ENCODE measurements at places on chromosomes 7 and 10. TPM values are rescaled to one million over a fixed set of nuclear protein-coding genes. Genes with fewer than 3 reads are reported as not detected.

DNA sequence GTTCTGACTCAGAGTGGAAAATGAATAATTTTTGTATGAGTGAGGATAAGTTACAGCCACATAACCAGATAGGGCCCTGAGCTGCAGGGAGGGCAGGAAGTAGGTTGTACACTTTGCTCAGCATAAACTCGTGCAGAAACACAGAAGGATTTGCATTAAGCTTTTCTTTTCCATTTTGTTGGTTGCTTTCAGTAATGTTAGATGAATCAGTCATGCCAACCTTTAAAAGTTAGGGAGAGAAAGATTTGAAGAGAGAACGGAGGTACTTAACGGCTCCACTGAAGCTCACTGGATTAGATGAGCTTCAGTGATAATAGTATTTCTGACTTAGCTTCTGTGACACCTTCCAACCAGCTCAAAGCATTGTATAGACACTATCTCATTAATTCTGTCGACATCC is 348.1 kb downstream of the GATA3 start:
- DNase-seq: peak; percentile 31

GRCh38 chr10:104809288-104810090 is 168.4 kb downstream of the SORCS3 start:
- DNase-seq: peak; percentile 20

- no peak for DNase-seq
Measured at GRCh38 chr10:124916098-124916584, 25.8 kb upstream of the ZRANB1 start.

DNA sequence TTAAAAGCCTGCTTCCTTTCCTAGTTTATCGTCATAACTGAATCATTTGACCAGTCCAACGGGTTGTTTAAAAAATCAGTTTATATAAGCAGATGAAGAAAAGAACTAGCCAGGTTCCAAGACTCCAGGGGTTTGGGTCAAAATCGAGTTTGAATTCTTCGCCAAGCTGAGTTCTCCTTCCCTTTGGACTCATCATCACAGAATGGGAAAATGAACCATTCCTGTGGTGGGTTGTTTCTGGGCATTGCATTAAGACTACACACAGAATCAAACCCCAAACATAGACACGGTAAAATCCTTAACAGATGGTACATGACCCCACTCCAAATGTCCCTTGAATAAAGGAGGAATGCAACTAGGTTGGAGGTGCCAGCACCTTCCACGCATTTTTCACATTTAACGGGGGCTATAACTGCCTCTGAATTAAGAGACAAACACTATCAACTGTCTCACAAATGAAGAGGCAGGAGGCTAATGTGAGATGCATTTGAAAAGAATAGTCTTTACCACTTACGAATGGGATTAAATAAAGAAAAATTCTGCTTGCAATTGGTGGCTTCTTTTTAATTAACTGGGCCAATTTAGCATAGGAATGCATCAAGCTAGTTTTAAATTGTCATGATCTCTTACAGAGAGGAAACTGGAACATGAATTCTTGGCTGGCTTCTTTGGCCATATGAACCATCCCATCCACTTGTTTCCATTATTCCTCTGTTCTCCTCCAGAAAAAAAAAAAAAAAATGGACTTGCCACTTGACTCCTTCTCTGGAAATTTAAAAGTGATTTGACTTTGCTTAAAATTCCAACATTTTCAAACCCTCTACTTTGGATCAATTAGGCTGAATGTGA is 61.1 kb downstream of the CHST15 start:
- DNase-seq: no peak

- DNase-seq: no peak
Measured at GRCh38 chr10:93422118-93422517, 60.0 kb downstream of the MYOF start.

- DNase-seq: no peak
Measured at GRCh38 chr10:80465451-80465835, 11.3 kb downstream of the TSPAN14 start.

- peak; percentile 46 for DNase-seq
Measured at GRCh38 chr10:89963451-89964102, 262.2 kb downstream of the KIF20B start.

DNA sequence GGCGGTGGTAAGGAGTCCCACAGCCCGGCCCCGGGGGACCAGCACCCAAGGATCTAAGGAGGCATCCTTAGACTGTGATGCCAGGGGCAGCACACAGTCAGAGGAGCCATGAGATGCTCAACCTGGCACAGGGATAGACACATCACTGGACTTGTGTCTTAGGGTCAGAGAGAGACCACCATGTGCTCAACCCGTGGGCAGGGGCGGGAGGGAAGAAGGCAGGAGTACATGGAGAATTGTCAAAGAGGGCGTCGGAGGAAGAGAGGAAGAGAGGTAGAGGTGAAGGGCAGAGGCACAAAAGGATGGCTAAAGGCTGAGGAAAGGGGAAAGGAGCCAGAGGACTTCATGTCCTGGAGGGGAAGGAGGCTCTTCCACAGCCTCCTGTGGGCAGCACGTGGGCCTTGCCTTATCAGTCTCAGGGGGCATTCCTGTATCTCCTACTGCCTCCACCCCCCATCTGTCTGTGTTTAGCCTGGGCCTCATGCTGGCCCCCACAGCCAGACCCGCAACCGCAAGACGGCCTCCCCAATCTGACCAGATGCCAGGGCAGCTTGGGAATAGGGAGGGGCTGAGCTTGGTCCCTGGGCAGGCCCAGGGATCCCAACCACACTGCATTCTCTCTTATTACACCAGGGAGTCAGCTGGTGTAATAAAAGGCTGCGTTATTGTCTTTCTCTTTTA is 2.2 kb downstream of the ADCY1 start:
- DNase-seq: no peak

DNA sequence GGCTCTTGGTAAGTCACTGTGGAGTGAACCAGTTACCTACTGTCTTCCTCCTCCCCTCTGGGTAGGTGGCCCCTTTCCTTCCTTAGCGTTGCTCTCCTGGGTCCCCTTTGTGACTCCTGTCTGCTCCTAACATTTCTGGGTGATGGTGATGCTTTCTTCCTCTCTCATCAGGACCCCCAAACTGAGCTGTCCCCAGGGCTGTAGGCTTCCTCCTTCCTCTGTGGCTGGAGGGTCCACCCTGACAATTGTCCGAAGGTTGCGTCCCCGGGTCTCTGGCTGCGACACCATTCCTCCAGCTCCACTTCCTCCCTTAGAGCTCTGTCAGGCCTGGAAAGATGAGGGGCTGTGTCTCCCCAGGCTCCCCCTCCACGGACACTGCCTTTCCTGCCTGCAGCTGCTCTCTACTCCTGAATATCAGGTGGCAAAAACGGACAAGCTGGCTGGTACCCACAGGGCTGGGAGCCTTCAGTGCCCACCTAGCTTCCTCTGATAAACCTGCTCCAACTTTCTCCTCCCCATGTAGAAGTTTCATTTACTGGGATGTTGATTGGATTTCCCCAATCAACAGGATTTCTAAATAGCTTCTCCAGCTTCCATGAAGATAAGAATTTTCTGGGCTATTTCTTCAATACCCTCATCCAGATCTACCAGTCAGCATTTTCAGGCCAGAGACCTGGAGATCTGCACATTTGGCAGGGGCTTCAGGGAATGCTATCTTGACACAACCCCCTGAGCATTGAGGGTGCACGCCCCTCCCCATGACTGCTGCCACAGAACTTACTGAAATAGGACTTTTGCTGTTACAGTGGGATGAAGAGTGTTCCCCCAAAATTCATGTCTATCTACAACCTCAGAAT is 506.5 kb downstream of the TCERG1L start:
- no peak for DNase-seq

DNA sequence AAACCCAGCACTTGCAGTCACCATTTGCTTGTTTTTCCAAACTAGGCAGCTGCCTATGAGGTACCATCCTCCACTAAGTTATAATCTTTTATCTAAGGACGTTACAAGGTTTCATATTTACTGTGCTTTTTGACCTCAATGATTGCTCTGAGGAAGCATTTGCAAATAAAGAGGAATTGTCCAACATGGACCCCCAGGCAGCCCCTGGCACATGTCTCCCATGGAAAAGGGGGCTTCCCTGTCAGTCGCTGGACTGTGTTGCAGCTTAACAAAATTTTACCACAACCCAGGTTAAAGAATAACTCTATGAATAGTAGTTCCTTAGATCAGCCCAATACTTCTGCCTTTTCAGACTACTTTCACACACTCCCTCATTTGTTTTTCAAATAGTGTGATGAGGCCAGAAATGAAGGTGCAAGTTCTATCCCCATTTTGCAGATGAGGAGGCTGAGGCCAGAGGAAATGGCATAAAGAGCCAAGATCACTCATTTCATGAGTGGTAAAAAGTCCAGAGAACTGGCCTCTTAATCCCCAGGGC is 52.8 kb upstream of the ZPBP start:
- no peak for DNase-seq

- no peak for DNase-seq
Measured at GRCh38 chr7:22269963-22270362, 87.0 kb downstream of the RAPGEF5 start.

- DNase-seq: no peak
Measured at GRCh38 chr10:21509341-21510240, 15.9 kb downstream of the SKIDA1 start.

DNA sequence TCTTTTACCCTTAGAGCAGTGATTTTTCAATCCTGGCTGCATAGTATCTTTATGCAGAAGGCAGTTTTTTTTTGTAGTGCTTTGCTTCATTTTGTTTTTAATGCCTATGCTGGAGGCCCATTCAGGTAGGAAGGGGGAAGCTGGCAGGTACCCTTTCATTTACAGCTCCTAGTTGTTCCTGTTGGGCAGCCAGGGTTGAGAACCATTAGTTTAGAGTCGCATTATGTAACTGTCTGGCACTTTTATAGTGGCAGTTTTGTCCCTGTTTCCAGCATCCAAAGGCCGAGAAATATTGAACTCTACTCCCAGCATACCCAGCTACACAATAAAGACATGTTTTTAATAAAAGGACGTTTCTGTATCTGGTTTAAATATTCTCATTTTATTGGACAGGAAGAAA is 110.6 kb downstream of the CCDC3 start:
- DNase-seq: no peak

Gene SPAG6
- not detected for total RNA-seq

Gene IFIT3
- 193 TPM for total RNA-seq

Gene SYT15B
- total RNA-seq: 1.5 TPM

Gene SPDYE3
- total RNA-seq: not detected

Gene INTS1
- total RNA-seq: 81.4 TPM

Gene SRRM3
- total RNA-seq: 2.7 TPM

Gene CCDC71L
- total RNA-seq: 26.8 TPM

Data from astrocyte (in vitro differentiated cells and primary cell).